Amniotic epithelial cell (primary cell): ENCODE measurements at places on chromosomes 6 and 20.
A peak's percentile ranks its signal among the peaks of the same experiment; 100 is the strongest.

- no peak for DNase-seq
Measured at GRCh38 chr6:47147836-47148344, 105.8 kb upstream of the ADGRF1 start.

DNA sequence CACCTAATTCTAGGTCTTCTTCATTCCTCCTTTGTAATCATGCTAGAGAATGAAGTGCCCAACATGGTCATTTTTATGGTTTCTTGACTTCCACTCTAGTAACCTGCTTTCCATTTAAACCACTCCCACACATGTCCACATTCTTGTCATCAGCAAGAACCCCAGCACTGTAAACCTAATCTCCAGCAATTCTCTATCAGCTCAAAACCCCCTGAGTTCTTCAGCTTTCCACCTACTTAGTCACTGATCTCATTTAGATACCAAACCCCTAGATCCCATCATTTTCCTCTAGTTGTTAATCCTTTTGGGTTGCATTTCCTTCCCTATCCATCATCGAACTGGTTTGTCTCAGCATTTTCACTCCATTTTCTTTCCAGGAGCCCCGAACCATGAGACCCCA lies 49.7 kb downstream of the GOPC start:
- DNase-seq = peak; percentile 85

DNA sequence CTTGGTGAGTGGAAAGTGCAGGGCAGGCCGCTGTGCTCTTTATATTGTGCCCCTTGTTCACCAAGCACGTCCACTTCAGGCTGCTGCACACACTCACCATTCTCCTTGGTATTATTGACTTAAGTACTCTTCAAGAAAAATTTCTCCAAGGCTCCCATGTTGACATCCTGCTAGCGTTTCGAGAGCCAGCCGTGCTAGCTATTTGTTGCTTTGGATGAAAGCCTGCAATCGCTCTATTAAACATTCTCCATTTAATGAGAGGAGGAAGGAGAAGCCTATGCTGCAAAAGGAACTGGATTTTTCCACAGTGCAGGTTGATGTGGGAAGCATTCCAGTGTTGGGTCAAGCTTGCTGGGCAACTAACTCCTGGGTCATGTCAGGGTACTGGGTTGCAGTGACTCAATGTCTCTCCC lies 113.5 kb downstream of the CD83 start:
- no peak for DNase-seq

GRCh38 chr6:21807299-21808044 lies 213.9 kb downstream of the SOX4 start:
- DNase-seq = no peak

- peak; percentile 54 for DNase-seq
Measured at GRCh38 chr6:27986928-27987725, 30.1 kb downstream of the OR2B6 start.

- DNase-seq = no peak
Measured at GRCh38 chr6:126429866-126430265, 90.0 kb downstream of the CENPW start.
